ENCODE measurements at places on chromosomes 13 and 19. TPM values are rescaled to one million over a fixed set of nuclear protein-coding genes. Genes with fewer than 3 reads are reported as not detected.

The GARIN5A gene
- total RNA-seq = not detected

The IRS2 gene
- total RNA-seq = 7.3 TPM

DNA sequence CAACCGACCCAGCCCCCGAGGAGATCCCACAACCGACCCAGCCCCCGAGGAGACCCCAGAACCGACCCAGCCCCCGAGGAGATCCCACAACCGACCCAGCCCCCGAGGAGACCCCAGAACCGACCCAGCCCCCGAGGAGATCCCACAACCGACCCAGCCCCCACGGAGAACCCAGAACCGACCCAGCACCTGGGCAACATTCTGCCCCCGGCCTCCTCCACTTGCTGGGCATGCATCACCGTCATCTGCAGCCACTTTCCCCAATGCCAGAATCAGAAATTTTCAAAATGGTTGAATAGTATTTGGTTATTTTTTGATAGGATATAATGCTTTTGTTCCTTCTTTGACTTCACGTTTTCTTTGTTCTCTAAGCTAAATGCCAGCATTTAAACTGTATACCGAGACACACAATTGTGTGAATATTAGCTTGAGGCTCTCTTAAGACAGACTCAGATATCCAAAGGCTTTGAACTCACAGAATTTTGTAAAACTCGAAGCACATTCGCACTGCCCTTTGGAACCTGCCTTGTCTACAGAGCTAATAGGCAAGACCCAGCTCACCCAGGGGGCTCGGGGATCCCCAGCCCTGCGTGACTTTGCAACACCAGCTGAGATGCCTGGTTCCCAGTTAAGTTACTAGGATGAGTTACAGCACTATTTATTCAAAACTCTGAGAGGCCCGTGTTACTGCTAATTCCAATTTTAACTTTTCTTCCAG lies 15.5 kb upstream of the RASA3 start:
- DNase-seq = no peak

DNA sequence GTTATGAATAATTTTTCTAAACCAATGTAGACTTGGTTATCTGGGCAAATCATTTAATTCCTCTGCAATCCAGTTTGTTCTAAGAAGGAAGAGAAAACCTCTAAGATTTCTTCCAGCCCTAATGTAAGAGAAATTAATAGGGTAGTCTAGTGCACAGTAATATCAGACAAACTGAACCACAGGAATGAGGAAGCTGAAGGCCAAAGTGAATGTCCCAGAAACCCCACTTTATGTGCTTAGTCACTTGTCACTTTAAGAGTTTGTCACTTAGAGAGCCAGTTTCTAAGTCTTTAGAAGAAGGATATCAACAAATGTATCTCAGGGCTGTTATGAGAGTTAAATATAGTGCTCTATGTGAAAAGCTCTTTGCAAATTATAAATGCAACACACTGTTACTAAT lies 750.6 kb downstream of the DIAPH3 start:
- no peak for DNase-seq

GRCh38 chr19:29831041-29831548 lies 19.3 kb downstream of the CCNE1 start:
- DNase-seq = peak; percentile 15

DNA sequence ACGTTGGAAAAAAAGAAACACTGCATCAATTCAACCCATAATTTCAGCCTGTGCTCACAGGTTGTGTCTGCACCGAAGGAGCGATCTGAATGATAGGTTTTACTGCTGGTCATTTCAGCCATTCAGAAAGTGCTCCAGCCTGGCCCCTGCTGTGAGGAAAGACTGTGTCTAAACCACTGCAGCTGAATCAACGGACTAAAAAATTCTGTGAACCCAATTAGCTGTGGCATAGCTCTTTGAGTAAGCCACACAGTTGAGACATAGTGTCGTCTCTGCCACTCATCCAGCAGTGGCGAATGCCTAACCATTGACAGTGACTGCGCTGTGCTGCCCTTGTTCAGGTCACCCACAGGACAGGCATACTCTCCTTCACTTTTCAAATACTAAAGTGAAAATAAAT lies 179.8 kb downstream of the COG6 start:
- DNase-seq = no peak

The CEACAM3 gene
- total RNA-seq = not detected

GRCh38 chr13:109156181-109156935 lies 526.9 kb downstream of the MYO16 start:
- DNase-seq = peak; percentile 80

- peak; percentile 42 for DNase-seq
Measured at GRCh38 chr13:43159026-43159461, 135.7 kb downstream of the DNAJC15 start.

GRCh38 chr19:3556978-3557460 lies 367 bp downstream of the MFSD12 start:
- DNase-seq = peak; percentile 72

DNA sequence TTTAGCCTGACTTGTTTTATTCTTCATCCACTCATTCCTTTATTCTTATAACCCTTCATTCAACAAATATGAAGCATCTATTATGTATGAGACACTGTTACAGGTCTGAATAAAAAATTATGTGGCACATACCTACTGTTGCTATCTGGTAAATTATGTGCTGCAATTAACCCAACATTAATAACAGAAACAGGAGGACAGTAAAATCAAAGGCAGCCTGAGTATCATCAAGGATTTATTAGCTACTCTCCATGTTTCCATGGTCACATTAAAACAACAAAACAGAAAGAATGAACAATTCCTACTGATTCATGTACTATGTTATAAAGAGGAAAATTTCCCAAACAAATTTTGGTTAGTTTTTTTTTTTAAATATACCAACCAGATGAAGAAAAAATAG lies 43.9 kb downstream of the RAP2A start:
- no peak for DNase-seq

The PRKCG gene
- total RNA-seq = not detected

The CD209 gene
- total RNA-seq = not detected

The CYP2S1 gene
- total RNA-seq = not detected

GRCh38 chr19:16420336-16420676 lies 51.5 kb downstream of the EPS15L1 start:
- peak; percentile 8 for DNase-seq

The OR7A5 gene
- total RNA-seq = not detected

DNA sequence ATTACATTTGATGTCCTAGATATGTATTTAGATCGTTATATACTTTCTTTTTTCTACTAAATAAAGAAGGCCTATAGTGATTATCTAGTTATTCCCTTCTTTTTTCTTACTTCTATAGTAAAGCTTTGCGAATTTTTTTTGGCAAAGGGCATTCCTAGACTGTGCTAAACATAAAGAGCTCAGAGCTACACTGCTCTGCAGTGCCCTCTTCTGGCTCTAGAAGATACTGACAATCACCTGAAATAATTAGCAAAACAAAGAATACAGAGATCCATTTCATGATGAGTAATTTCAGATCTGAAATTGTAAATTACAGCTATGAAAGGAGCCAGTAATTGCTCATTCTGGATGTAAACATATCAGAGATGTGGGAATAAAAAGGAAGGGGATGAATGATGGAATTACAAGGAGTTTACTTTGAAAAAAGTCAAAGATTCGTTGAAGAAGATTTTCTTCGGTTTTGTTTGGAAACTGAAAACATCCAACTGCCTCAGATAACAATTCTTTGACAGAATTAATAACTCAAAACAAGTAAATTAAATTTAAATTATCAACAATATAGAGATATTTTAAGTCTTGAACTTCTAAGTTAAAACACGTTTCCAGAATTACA lies 288.5 kb downstream of the NALCN start:
- DNase-seq = peak; percentile 66
